Stomach (tissue), 19 donors: ENCODE measurements at places on chromosomes 16 and 17. TPM values are rescaled to one million over a fixed set of nuclear protein-coding genes. Genes with fewer than 3 reads are reported as not detected.
A peak's percentile ranks its signal among the peaks of the same experiment; 100 is the strongest.

The GPR179 gene
- total RNA-seq: 0.18 TPM

- DNase-seq: no peak
- no peaks in the 10 kb centered on the region for H3K36me3 ChIP-seq
- no peak overlapping the region for H3K4me3 ChIP-seq
- no peaks in the 10 kb centered on the region for H3K4me1 ChIP-seq
- H3K27me3 ChIP-seq: no peaks in the 10 kb centered on the region
- H3K27ac ChIP-seq: no peak overlapping the region
Observed at GRCh38 chr16:55444754-55445485, 34.1 kb upstream of the MMP2 start.

The MYL4 gene
- total RNA-seq: 5.7 TPM

The RCVRN gene
- not detected for total RNA-seq

GRCh38 chr17:32794533-32795246 is 82.2 kb downstream of the MYO1D start:
- peaks cover 19% of the 10 kb centered on the region for H3K4me1 ChIP-seq
- no peaks in the 10 kb centered on the region for H3K36me3 ChIP-seq

The KRT40 gene
- not detected for total RNA-seq

DNA sequence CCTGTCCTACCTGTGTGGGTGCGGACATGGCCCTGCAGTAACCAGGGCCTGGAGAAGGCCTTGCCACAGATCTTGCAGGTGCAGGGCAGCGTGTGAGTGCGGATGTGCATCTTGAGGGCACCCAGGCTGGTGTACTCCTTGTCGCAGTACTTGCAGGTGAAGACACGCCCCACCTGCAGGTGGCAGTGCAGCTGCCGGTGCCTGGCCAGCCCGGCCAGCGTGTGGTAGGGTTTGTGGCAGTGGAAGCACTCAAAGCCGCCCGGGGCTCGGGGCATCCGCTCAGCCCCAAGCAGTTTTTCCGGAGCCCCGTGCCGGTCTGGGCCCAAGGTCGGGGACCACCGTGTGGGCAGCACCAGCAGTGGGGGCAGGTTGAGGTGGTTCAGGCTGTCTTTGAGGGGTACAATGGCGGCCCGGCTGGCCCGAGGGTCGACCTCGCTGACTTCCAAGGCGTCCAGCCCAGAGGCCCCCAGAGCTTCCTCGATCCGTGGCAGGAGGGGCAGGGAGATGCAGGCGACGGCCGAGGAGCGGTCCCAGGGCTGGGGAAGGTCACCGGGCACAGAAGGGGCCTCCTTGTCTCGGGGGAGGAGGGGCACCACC is 5.1 kb downstream of the SNAI3 start:
- no peaks in the 10 kb centered on the region for H3K36me3 ChIP-seq
- DNase-seq: peak; percentile 75
- H3K4me3 ChIP-seq: no peak overlapping the region
- H3K27ac ChIP-seq: peak overlapping the region; percentile 37

- DNase-seq: no peak
- H3K27ac ChIP-seq: no peak overlapping the region
- H3K36me3 ChIP-seq: no peaks in the 10 kb centered on the region
- no peak overlapping the region for H3K4me3 ChIP-seq
- H3K27me3 ChIP-seq: no peaks in the 10 kb centered on the region
Observed at GRCh38 chr16:12416136-12416787, 387.4 kb downstream of the CPPED1 start.

DNA sequence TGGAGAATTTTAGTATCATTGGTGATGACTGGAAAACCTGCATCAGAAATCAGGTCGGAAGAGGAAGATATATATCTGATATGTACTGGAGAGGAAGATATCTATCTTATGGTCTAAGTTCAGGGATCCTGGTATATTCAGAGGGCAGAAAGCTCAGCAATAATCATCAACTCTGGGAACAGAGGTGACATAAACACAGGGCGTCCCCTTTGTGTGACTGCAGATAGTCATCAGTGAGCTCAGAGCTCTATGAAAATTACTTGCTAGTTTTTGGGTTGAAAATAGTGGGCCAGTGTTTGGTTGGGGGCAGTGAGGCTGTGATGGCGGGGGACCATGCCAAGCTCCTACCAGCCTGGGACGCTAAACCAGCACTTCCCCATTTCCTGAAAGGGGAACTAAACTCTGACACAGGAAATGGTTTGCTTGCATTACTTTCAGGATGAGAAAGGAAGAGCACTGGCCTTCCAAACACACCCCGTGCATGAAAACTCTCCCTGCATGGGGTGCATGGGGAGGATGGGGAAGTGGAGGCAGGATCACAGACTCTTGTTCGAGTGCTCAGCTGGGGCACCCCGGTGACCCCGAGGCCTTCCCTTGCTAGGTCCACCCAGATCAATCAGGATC is 15.8 kb downstream of the NOD2 start:
- no peaks in the 10 kb centered on the region for H3K4me1 ChIP-seq
- DNase-seq: no peak
- no peak overlapping the region for H3K27ac ChIP-seq
- H3K27me3 ChIP-seq: no peaks in the 10 kb centered on the region
- no peaks in the 10 kb centered on the region for H3K36me3 ChIP-seq

DNA sequence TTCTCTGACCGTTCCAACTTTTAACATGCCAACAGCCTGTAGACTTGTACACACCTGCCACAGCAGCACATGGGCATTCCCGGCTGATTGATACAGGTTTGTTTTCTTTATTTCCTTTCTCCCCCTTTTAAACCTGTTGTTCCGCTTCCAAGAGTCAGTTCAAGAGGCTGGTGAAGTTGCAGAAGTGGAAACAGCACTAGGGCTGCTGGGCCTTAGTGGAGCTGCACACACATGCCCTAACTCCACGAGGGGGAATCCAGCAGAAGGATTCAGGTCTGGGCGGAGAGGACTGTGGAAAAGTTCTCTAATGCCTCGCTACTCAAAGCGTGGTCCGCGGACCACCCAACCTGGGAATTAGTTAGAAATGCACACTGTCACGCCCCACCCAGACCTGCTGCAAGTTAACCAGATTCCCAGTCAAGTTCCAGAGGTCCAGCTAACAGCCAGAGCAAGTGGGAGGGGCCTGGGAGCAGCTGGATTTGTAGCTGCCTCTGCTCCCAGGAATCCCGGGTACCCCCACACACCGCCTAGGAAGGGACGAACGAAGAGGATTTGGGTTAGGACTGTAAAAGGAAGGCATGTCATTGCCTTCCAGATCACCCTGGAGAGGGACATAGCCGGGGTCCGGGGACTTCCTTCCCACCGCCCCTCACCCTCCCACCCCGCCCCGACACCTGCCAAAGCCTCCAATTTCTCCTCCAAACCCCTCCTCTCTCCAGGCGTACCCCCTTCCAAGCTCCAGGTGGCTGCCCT is 542 bp downstream of the SLC39A11 start:
- H3K27me3 ChIP-seq: no peaks in the 10 kb centered on the region
- H3K36me3 ChIP-seq: peaks cover 15% of the 10 kb centered on the region

GRCh38 chr17:65978871-65979270 is 213.1 kb downstream of the CEP112 start:
- H3K4me1 ChIP-seq: no peaks in the 10 kb centered on the region
- H3K27ac ChIP-seq: no peak overlapping the region
- H3K36me3 ChIP-seq: no peaks in the 10 kb centered on the region
- no peak overlapping the region for H3K4me3 ChIP-seq

- DNase-seq: no peak
- peak overlapping the region; percentile 95 for H3K27ac ChIP-seq
- H3K27me3 ChIP-seq: no peaks in the 10 kb centered on the region
- H3K4me1 ChIP-seq: peaks cover 22% of the 10 kb centered on the region
- no peaks in the 10 kb centered on the region for H3K36me3 ChIP-seq
Observed at GRCh38 chr17:44122816-44123355, 555 bp downstream of the HDAC5 start.

DNA sequence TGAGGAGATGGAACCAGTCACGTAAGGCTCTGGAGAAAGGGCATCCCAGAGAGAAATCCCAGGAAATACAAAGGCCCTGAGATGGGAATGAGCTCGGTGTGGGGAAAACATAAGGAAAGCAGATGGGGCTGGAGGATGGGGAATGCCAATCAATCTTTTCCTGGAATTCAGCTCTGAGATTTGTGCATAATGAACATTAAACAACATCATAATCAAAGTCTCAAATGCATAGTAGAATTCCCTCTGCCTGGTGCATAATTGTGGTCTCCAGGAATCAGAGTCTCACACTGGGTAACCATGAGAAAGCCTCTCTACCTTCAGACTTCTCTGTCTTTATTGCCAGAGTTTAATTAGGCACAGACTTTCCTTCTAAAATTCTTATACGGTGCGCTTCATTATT is 30.8 kb downstream of the OTOA start:
- H3K4me1 ChIP-seq: no peaks in the 10 kb centered on the region
- no peak for DNase-seq
- no peaks in the 10 kb centered on the region for H3K27me3 ChIP-seq
- H3K4me3 ChIP-seq: no peak overlapping the region
- H3K27ac ChIP-seq: no peak overlapping the region

- DNase-seq: peak; percentile 20
- H3K4me1 ChIP-seq: no peaks in the 10 kb centered on the region
- peaks cover 21% of the 10 kb centered on the region for H3K36me3 ChIP-seq
- H3K27me3 ChIP-seq: no peaks in the 10 kb centered on the region
- no peak overlapping the region for H3K27ac ChIP-seq
Observed at GRCh38 chr17:58728798-58729197, 26.9 kb upstream of the PPM1E start.

GRCh38 chr16:70298988-70299938 is at the start of gene DDX19B:
DDX19B (plus strand) TSS chr16:70299186; CDS start chr16:70299298, 112 bp downstream.
- no peaks in the 10 kb centered on the region for H3K27me3 ChIP-seq
- peak; percentile 96 for DNase-seq
- peaks cover 18% of the 10 kb centered on the region for H3K4me1 ChIP-seq
- peak within 1 kb of the TSS; percentile 83 for H3K4me3 ChIP-seq
- H3K27ac ChIP-seq: peak within 1 kb of the TSS; percentile 97

GRCh38 chr17:47693731-47694580 is at the start of gene TBKBP1:
TBKBP1 (plus strand) TSS chr17:47694161; CDS start chr17:47696113, 1,952 bp downstream.
- peak within 1 kb of the TSS; percentile 96 for H3K4me3 ChIP-seq
- peaks cover 17% of the 10 kb centered on the region for H3K4me1 ChIP-seq
- peak within 1 kb of the TSS; percentile 92 for H3K27ac ChIP-seq
- no peak for DNase-seq
- no peaks in the 10 kb centered on the region for H3K36me3 ChIP-seq

DNA sequence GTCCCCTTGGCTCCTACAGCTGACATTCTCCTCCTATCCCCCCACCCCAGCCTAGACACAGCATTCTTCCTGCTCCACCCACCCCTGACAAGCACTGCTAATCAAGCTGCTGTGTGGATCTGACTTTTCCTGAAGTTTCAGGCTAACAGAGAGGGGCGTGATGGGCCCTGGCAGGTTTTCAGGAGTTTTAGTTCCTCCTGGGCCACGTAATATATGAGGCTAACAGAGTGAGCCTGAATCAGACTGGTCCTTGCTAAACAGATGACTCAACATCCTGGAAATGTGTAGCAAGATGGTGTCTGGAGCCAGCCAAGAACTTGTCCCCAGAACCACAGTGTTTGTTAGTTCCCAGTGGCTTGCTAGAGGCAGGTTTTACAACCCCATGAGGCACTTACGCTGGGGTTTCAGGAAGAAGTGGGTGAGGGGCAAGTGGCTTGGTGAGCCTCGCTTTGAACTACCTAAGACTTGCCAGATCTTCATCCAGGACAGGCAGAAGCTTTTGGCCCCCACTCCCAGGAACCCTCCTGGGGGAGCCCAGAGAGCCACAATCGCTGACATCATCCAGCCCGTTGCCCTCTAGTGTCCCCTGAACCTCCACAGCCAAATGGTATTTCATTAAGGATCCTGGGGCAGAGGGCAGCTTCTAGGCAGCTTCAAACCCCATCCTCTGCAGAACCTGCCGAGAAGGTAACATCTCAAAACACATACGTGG is 15.9 kb downstream of the TMEM92 start:
- H3K4me3 ChIP-seq: peak overlapping the region; percentile 21
- H3K27ac ChIP-seq: peak overlapping the region; percentile 64
- H3K36me3 ChIP-seq: no peaks in the 10 kb centered on the region
- DNase-seq: peak; percentile 77
- no peaks in the 10 kb centered on the region for H3K27me3 ChIP-seq
- H3K4me1 ChIP-seq: peaks cover 18% of the 10 kb centered on the region

DNA sequence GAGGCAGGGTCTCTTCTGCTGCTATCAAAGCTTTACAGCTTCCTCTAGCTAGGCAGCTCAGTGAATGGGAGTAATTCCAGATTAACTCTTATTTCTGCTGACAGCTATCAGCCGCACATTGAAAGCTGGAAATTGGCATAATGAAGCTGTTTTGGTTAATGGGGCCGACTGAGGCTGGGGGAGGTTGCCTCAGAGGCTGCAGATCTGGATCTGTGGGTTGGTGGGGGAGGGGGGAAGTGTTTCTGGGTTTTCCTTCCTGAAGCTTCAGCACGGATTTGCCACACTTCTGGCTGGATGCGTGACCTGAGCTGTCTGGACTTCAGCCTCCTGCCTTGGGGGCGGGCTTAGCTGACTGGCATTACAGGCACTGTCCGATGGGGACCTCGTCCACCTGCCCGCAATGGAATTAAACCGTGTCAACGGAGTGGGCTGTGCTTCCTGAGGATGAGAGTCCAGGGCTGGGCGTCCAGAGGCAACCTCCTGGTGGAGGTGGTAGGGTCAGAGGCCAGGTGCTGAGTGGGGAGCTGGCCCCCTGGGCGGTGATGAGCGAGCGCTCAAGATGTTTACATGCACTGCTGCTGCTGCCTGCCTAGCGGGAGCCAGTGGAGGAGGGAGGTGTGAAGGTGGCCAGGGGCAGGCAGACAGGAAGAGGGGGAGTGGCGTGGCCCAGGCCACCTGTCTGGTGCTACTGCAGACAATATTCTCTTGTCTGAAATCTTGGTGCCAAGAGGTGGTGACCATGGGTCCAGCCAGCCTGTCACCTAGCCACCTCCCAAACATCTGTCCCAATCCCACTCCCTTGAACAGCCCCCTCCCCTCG is 6.7 kb upstream of the ABCC3 start:
- H3K27me3 ChIP-seq: no peaks in the 10 kb centered on the region
- no peak overlapping the region for H3K27ac ChIP-seq
- DNase-seq: peak; percentile 42
- no peaks in the 10 kb centered on the region for H3K4me1 ChIP-seq

- peak; percentile 57 for DNase-seq
- no peaks in the 10 kb centered on the region for H3K27me3 ChIP-seq
- no peaks in the 10 kb centered on the region for H3K36me3 ChIP-seq
- H3K4me1 ChIP-seq: peaks cover 41% of the 10 kb centered on the region
- peak overlapping the region; percentile 66 for H3K4me3 ChIP-seq
- no peak overlapping the region for H3K27ac ChIP-seq
Observed at GRCh38 chr16:56192986-56193945, 2.0 kb downstream of the GNAO1 start.

The CCL3 gene
- not detected for total RNA-seq

The TEKT1 gene
- total RNA-seq: 2.2 TPM

The FTSJ3 gene
- total RNA-seq: 39.4 TPM
